Fibroblast of skin of back (primary cell): ENCODE measurements at places on chromosomes 6 and 20.

DNA sequence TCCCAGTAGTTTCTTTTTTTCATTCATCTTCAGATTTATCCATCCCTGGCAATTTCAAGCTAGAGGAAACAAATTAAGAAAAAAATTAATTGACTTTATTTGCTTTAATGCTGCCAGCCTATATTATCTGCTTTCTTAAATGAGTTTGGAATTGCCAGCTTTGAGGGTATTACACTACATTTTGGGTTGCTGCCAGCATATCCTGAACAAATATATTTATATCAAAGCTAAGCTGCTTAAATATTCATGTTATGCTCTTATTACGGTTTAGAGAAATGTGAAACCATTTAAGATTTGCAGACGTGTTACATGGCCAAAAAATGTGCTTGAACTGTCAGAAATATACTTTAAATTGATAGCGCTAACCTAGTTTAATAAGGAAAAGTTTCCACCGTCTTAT lies 59.7 kb downstream of the GRIK2 start:
- DNase-seq = peak; percentile 33

GRCh38 chr6:149094934-149095351 lies 222.6 kb upstream of the TAB2 start:
- DNase-seq = peak; percentile 57

GRCh38 chr6:52221302-52221701 lies 23.0 kb downstream of the IL17F start:
- DNase-seq = no peak

DNA sequence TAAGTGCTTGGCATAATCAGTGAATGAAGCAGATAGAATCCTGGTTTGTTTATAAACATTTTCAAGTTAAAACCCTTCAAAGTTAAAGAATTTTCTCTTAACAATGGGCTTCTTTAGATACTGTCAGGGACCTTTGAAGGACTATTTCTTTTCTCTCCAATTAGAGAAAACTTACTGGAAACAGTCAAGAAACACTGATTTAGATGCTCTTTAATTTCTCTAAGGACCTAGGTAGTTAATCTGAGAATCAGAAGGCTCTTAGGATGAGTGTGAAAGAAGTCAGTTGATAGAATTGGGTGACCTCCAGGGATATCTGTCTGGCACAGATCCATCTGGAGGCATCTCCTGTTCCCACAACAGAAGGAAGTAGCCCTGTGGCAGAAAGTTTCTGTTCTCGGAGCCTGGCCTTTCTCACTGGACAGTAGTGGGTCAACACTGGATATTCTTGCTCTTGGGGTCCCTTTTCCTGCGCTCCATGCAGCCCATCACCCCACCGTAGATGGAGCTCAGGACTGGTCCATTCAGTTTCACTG lies 22.5 kb downstream of the KIAA0408 start:
- no peak for DNase-seq

DNA sequence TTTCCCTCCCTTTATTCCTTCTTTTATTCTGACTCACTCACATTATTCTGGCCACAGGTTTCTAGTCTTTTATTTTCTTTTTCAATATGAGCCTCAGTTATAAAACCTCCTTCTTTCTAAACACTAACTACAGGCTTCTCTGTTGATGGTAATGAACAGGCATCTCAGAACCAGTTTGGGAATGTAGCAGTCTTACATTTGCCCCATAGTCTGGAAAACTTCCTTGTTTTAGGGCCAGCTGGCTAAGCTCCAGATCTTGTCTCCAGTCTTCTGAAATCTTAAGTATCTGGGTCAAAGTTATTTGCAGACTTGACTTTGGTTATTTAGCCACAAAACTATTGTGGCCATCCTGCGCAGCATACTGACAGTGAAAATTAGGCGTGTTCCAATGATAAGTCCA lies 97.0 kb upstream of the MAN1A1 start:
- peak; percentile 82 for DNase-seq

- DNase-seq = peak; percentile 52
Observed at GRCh38 chr6:122839472-122839871, 50.4 kb downstream of the SMPDL3A start.

DNA sequence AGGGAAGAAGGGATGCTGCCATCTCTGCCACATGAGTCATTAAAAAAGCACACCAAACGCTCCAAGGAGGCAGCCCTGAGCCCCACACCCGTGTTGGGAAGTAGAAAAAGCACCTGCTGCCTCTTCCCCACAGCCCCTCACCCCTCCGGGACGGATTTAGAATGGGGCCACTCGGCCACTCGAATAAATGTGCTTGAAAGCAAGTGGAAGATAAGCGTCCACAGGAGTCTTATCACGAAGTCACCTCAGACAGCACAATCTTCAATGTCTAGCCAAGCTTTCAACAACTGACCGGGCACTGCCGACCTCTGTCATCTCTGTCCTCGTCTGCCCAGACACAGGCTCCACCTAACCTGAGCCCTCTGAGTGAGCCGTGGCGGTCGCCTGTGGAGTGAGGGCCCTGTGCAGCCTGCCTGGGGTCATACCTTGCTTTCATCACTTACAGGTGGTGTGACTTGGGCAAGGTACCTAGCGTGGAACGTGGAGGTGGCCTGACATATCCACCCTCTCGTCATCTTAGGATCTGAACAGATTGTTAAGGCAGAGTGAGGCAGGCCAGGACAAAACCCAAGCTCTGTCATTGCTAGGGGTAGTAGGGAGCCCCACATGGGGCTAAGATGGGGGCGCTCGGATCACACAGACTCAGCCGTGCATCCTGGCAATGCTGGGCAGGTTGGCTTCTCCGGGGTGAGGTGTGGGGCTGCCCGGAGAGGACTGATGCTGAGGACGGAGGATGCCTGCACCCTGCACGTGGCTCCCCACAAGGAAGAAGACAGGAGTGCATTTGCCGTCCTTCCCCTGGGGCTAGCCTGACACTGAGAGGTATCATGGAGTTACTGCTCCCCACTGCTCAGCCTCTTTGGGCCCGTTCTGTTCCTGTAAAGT lies 34.8 kb downstream of the PSMG4 start:
- no peak for DNase-seq

DNA sequence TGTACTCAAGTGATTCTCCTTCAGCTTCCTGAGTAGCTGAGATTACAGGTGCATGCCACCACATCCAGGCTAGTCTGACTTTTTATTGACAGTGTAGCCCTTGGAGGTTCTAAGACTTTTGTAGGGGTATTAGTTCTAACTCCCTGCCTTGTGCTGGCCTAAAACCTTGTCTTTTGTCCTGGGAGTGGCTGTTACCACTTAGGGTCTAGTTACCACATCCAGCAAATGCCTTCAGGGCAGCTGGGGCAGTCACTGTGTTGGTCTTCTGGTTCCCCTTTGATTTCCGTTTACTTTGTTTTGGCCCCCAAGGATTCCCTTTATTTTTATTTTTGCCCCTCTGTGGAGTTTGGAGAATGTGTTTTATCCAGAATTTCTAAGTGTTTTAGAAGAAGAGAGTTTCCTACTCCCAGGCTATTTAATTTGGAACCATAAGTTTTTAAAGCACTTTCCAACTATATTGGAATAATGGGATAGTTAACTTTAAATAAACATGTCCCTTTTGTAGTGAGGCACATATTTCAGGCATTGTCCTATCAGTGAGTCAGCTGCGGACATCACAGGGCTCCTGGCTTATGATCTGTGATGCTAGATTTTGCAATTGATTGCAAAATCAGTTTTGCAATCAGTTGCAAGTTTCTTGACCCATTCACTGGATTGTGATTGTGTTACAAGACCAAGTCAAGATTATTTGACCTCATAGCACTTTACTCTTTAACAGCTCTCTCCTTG lies 25.0 kb downstream of the IL22RA2 start:
- DNase-seq = no peak

GRCh38 chr6:24960991-24961475 lies 25.3 kb upstream of the RIPOR2 start:
- DNase-seq = no peak

- DNase-seq = peak; percentile 79
Observed at GRCh38 chr6:75402296-75402695, 91.3 kb downstream of the FILIP1 start.

GRCh38 chr6:150635906-150636514 lies 36.3 kb downstream of the PLEKHG1 start:
- no peak for DNase-seq

GRCh38 chr20:60058879-60059278 lies 100.7 kb downstream of the CDH26 start:
- no peak for DNase-seq

DNA sequence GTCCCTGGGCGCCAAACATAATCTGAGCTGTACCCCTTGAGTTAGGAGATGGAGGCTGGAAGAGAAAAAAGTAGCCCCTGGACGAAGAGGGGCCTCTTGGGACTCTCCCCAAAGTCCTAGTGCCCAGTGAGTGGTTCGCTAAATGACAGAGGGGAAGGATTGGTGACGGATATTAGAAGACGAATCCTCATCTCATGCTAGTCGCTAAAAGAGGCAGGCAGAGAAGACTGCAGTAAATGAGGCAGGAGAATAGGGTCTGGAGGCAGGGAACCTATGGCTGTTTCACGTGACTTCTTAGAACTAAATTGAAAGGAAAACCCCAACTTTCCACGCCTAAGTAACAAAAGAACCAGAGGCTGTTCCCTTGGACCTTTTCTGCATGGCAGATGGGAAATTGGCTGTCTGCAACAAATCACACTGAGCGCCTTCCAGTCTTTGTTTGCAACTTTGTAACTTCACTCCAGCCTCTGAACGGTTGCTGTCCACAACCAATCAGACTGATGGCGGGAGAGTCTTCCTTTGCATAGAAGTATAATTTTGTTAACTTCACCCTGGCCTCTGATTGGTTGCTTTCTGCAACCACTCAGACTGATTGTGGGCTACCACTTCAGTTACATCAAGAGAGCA lies 731 bp upstream of the RBL1 start:
- no peak for DNase-seq

GRCh38 chr6:165883851-165884640 lies 221.0 kb upstream of the PDE10A start:
- DNase-seq = peak; percentile 68

- DNase-seq = no peak
Observed at GRCh38 chr20:46572153-46572552, 21.7 kb upstream of the OCSTAMP start.

GRCh38 chr20:52312132-52312729 lies 120.7 kb upstream of the ZFP64 start:
- DNase-seq = peak; percentile 65

DNA sequence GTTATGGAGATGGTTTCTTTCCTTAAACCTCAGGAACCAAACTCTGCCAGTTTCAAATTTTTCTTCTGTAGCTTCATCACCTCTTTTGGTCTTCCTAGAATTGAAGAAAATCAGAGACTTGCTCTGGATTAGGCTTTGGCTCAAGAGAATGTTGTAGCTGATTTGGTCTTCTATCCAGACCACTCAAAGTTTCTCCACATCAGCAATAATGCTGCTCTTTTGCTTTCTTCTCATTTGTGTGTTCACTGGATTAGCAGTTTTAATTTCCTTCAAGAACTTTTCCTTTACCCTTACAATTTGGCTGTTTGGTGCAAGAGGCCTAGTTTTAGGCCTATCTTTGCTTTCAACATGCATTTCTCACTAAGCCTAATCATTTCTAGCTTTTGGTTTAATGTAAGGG lies 78.1 kb upstream of the PLCB4 start:
- DNase-seq = no peak

- DNase-seq = peak; percentile 81
Observed at GRCh38 chr6:68634726-68635411, at the start of gene ADGRB3. TSS of gene ADGRB3 (plus strand) at chr6:68635282. CDS start at chr6:68638676, 3,394 bp downstream.

DNA sequence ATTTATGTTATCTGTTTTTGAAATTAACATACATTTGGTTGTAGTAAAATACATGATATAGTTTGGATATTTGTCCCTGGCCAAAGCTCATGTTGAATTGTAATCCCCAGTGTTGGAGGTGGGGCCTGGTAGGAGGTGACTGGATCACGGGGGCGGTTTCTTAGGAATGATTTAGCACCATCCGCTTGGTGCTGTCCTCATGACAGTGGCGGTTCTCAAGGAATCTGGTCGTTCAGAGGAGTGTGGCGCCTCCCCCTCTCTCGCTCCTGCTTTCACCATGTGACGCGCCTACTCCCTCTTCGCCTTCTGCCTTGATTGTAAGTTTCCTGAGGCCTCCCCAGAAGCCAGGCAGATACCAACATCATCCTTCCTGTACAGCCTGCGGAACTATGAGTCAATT lies 29.0 kb downstream of the CTCFL start:
- DNase-seq = no peak

GRCh38 chr6:157339432-157339831 lies 16.1 kb upstream of the TMEM242 start:
- no peak for DNase-seq

DNA sequence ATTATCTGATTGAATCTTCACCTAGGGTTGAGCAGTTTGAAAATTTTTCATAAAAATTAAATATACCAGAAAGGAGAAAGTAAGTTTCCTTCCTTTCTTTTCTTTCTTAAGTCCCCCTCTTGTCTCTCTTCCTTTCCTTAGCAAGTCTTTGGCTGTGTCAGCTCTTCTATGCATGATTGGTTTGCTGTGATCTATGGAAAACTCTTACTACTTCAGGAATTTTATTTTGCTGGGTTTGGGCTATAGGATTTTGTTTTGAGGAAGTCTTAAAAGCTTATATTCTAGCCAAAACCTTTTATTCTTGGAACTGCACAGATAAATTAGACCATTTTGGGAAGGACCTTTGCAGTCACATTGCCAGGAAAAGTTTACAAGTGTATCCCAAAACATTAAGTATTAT lies 173.4 kb upstream of the CITED2 start:
- no peak for DNase-seq

DNA sequence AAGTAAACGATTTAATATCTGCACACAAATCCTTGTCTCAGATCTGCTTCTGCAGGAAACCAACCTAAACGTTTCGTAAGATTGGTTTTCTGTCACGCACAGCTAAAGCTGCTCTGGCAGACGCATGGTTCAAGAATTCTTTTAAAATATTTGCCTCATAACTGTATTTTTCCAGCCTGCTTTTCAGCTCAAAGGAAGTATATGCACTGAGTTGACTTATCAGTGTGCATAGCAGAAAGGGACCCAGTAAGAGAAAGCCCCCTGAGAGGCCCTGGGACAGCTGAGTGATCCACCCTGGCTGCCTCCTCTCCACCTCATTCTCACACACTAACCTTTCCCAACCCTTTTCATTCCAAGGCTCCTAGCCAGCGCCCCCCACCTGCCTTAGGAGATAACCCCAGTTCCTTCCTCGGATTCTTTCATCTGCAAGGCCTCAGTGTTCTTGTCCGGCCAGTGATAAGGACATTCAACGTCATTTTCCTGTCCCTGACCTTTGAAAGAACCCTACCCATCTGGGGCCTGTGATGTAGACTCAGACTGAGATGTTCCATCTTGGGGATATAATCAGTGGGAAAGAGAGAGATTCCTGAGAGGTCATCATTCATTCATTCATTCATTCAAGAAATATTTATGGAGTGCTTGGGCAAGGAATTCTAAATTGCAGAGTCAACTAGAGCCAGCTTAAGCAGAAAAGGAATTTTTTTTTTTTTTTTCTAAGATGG lies 22.4 kb upstream of the SLC9A8 start:
- peak; percentile 65 for DNase-seq

GRCh38 chr20:63092660-63093215 lies 86.0 kb upstream of the BHLHE23 start:
- DNase-seq = no peak

DNA sequence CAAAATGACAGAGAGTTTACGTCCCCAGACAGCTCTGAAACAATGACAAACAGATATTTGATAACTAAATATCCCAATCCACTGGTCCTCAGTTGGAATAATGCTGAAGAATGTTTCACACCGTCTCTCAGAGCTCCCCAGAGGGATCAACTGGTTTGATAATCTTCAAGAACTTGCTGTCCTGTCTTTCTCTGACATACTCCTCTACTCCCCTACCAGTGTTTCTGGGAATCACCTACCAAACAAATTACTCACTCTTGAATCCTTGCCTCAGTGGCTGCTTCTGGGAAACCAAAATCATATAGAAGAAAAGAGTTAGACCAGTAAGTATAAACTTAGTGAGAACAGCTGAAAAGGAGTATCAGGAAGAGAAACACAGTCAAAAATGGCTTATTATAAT lies 469.7 kb upstream of the JAG1 start:
- peak; percentile 70 for DNase-seq
